ENCODE measurements at places on chromosomes 1 and 21.

DNA sequence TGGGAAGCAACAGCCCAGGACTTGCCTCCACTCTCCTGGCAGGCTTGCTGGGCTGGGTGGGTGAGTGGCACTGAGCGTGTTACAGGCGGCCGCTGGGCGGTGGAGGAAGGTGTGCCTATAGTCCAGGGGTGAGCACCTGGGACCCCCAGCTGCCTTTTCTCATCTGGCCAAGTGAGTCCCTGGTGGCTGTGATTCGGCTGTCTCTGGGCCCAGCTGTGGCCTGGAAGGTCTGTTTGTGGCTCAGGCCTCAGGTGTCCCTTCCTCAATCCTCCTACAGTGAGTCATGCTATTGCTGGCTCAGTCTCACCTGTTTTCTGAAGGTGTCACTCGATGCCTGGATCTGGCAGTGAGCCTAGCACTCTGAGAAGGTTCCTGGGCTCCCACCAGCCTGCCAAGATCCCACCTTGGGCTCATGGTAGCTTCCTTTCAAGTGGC lies 564.2 kb downstream of the PTPRU start:
- DNase-seq: no peak

GRCh38 chr1:210706246-210706645 lies 377.5 kb downstream of the HHAT start:
- DNase-seq: no peak

- DNase-seq: no peak
Measured at GRCh38 chr1:10263450-10264082, 53.2 kb downstream of the KIF1B start.

GRCh38 chr1:168567007-168567406 lies 9.4 kb upstream of the XCL1 start:
- DNase-seq: no peak

DNA sequence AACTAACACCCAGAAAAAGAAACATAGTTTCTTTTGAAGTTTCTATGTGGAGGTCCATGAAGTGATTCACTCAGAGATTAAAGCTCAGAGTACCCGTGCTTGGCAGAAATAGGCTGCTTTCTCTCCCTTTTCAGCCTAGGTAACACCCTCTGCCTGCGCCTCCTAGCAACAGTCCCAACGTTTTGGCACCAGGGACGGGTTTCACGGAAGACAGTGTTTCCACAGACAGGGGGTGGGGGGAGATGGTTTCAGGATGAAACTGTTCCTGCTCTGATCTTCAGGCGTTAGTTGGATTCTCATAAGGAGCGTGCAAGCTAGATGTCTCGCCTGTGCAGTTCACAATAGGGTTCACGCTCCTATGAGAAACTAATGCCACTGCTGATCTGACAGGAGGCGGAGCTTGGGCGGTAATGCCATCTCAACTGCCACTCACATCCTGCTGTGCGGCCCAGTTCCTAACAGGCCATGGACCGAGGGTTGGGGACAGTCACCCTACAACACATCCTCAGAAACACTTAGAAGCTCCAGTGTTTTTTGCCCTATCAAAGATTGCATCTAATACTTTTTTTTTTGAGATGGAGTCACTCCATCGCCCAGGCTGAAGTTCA lies 53.2 kb downstream of the CHML start:
- DNase-seq: no peak

Data from GM12864 (cell line).